ENCODE measurements at places on chromosomes 6 and 20.
A peak's percentile ranks its signal among the peaks of the same experiment; 100 is the strongest.

GRCh38 chr6:12174878-12175277 lies 115.3 kb upstream of the EDN1 start:
- no peak for DNase-seq

DNA sequence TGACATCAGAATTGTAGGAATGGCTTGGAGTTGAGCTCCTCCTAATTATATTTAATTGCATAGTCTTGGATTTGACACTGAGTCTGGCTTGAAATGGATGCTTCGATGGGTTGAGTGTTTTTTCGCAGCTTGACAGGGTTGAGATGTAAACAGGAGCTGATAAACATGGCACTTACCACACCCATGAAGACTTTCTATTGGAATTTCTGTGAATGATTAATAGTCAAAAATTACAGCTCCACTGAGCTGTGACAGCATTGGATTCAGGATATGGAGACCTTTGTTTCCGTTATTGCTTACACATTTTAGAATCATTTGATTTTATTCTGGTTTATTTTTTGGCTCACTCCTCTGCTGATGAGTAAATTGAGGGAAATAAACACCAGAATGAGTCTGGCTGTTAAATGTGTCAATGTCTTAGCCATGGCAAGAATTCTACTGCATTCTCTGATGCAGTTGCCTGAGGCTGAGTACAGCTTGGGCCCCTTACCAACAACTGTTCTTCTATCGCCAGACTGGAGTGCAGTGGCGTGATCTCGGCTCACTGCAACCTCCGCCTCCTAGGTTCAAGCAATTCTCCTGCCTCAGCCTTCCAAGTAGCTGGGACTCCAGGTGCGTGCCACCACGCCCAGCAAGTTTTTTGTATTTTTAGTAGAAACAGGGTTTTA lies 128.1 kb upstream of the DOK5 start:
- no peak for DNase-seq

GRCh38 chr20:19376451-19377229 lies 164.2 kb downstream of the SLC24A3 start:
- no peak for DNase-seq

DNA sequence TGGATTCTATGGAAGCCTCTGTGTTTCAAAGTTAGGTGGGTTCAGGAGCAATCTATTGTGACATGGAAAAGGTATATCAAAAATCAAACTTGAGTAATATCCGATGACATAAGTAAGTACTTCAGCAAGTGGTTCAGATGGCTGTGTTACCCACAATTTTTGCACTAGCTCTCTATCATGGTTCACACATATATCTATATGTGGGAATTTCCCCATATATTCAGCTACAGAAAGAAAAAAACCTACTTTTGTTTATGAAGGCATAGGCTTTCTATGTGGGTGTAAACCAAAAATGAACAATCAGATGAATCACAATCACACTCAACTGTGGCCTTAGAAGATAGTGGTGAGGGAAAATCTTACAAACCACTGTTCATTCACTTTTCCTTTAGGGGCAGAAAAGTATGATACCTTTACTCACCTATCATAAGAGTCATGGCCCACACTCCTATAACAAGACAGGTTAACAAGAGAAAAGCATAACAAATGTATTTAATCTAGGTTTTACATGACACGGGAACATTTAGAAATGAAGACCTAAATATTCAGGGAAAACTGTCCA lies 449.6 kb upstream of the HTR1E start:
- no peak for DNase-seq

DNA sequence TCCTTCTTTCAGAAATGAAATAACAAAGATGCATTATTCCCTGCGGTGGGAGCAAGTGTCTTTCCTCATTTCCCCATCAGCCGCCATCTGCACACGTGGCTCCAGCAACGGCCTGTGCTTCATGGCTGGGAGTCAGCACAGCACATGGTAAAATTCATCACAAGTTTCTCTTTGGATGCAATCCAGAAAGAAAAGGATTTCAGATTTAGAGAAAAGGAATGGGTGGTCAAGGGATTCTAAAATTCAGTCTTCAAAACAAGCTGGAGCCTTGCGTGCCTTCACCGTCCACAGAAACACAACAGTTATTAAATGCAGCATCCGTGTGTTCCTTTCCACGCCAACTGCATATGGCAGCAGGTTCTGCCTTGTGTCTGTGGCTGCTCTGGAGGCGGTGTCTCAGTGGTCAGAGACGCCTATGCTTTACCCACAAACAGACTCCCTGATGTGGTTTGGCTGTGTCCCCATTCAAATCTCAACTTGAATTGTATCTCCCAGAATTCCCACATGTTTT lies 107.6 kb downstream of the THBS2 start:
- no peak for DNase-seq

- no peak for DNase-seq
Observed at GRCh38 chr6:41021832-41022231, 17.2 kb downstream of the UNC5CL start.

DNA sequence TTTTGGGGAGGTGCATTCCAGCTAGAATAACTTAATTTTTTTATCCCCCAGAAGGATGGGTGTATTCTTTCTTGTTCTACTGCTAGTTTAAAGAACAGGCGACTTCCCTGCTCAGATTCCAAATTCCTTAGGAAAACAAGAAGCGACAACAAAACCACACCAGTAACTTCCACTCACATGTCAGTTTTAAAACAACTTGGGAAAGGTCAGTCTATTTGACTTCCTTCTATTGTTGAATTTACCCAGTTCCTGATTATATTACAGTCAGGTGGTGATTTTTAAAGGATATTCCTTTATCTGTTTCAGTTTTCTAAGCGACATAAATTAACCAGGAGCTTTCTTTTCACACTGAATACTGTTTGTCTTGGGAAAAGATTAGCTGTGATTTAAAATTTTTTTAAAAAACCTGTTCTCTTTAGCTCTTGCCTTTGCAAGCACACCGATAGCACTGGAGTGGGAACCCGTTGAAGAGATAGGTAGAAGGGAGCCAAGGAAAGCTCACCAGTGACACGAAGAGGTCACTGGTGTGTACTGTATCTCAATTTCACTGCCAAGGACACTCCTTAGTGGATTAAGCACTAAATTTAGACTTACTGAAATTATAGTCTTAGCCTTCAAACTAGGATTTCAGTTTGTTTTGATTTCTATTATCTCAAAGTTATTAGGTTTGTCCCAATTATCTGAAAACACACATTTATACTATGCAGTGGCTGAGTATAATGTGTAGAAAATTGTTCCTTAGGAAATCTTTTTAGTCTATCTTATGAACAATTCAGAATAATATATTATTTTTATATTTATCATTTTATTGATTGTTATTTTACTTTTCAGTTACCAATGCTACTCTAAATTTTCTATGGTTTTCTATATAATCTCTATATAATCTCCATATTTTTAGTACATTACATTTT lies 22.3 kb downstream of the MARCKS start:
- peak; percentile 86 for DNase-seq

DNA sequence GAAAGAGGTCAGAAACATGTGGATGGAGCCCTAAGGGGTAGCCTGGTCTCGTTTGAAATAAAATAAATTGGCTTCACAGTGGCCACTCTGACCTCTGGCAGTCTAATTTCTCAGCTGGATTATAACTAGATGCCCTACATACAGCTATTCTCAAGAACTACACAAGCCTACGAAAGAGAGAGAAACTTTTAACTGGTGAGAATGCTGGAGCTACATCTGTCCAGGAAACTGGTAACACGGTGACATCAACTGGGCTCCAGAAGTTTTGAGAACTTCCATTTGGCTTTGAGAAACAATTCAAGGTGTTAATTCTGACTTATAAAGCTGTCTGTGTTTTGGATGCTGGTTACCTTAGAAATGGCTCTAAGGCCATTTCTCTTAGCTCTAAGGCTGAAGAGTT lies 187.3 kb upstream of the TENT5A start:
- DNase-seq: no peak

GRCh38 chr6:98838032-98838431 lies 3.7 kb downstream of the POU3F2 start:
- DNase-seq: no peak

DNA sequence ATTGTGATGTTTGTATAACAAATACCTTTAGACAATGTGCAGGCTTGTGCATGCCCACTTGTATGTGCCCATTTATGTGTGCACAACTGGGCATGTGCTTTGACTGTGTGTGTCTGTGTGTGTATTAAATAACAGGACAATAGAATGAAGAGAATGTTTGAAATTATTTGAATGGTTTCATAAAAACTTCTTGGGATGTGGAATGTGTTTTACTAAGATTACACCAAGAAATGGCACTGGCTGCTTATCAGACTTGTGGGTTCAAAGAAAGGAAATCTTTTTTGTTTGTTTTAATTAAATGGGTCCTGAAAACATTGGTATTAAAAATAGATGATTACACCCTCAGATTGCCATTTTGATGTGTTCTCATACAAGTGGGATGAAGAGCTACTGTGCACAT lies 191.6 kb upstream of the CCN2 start:
- DNase-seq: no peak

- DNase-seq: peak; percentile 63
Observed at GRCh38 chr6:43683708-43684455, 3.7 kb downstream of the MRPS18A start.

DNA sequence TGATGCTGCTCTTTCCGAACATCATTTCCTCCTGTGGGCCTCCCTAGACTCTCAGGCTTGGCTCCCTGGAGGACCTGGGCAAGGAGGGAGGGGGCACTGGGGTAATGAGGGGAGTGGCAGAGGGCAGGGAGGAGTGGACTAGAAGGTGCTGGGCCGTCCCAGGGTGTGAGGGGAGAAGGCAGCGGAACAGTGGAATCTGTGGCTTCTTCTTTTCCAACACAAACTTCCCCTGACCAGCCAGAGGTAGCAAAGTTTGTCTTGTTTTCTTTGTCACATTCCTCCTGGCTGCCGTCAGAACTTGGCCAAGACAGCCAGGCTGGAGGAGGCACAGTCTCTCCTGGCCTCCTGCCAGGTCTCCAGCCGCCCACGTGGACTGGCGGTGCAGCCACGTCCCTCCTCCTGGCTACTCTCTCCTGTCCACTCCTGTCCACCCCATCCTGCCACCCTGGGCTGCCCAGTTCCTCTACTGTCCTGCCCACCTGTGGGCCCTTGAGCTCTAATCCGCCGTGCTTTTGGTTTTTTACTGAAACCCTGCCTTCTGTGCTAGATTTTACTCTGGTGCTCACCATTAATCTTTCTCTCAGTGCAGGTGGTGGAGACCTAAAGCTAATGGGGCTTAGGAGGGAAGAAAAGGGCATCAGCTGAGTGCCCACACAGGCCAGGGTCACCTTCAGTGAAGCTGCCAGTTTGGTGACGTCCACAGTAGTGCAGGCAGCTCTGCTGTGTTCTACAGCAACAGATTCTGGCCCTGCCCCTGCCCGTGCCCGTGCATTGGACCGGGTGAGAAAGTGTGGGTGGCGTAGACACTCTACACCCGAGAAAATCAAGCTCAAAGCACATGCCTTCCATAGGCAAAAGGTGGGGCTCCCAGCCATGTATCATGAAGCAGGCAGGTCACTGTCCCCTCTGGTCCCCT lies 2.8 kb upstream of the CDSN start:
- DNase-seq: no peak

- no peak for DNase-seq
Observed at GRCh38 chr6:170096803-170097504, 193.9 kb downstream of the DLL1 start.

GRCh38 chr6:111709615-111710398 lies 104.1 kb upstream of the TRAF3IP2 start:
- peak; percentile 85 for DNase-seq

GRCh38 chr6:125301435-125302391 lies at the start of gene HDDC2:
Gene HDDC2 (minus strand): TSS chr6:125301967. CDS start chr6:125301932, 35 bp downstream.
- DNase-seq: peak; percentile 68

GRCh38 chr20:59661621-59662020 lies 57.3 kb downstream of the PHACTR3 start:
- no peak for DNase-seq

DNA sequence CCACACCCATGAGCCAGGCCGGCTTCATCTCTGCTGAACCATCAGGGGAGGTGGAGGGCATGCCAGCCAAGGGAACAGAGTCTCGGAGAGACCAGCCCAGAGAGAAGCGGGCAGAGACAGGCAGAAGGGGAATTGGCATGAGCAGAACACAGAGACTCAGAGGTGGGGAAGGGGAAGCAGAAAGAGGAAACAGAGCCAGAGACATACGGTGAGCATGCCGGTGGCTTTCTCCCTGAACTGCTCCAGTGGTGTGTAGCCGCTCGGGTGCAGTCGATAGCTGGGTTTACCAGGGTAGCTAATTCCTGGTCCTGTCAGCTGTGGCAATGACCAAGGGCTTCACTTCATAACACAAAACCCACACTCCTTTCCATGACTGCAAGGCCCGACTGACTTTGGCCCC lies 83.6 kb upstream of the CCDC167 start:
- no peak for DNase-seq

DNA sequence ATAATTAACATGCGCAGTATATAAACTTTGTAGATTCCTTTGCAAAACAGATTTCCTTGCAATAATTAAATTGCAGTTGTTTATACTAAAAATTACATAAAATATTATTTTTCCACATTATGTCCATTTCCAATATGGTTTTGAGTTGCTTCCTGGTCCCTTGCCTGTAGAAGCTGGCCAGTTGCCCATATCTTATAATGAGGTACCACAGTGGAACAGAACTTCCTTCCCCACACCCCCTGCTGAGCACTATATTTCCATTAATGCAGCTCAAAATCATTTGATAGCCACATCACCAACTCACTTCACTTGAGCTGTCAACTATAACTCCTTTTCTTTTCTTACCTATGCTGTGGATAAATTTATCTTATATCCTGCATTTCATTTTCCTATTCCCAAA lies 194.6 kb downstream of the DST start:
- no peak for DNase-seq

- DNase-seq: no peak
Observed at GRCh38 chr6:47165918-47166317, 123.8 kb upstream of the ADGRF1 start.

GRCh38 chr20:63843778-63844177 lies 12.7 kb upstream of the ZBTB46 start:
- no peak for DNase-seq

- no peak for DNase-seq
Observed at GRCh38 chr6:24330137-24330732, 27.6 kb downstream of the DCDC2 start.

Measured in AML-193 (cell line).